ENCODE measurements at places on chromosomes 12 and 14.

GRCh38 chr12:132453361-132454192, 36.4 kb upstream of the FBRSL1 start:
- DNase-seq, result no peak

DNA sequence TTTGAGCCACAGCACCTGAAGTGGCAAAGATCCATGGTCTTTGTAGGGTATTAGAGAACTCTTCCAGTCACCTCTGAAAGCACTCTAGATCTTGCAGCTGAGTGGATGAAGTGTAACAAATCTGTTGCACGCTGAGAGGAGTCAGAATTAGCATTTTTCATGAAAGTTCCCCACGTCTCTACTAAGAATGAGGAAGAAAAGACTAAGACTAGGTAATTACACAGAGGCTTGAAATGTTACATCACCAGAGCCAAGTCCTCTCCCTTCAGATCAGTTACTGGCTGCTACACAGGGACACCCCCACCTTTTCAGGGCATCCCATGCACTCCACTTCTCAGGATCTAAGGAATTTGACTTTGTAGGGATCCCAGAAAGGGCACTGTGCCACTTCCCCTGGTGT, 98.6 kb upstream of the FKBP4 start:
- no peak for DNase-seq

GRCh38 chr12:2642896-2643425, 151.8 kb upstream of the FKBP4 start:
- no peak for DNase-seq

GRCh38 chr14:97311411-97311810, 514.2 kb downstream of the VRK1 start:
- DNase-seq, result no peak

All from CD4-positive, alpha-beta T cell treated with Interleukin-15 for 4 hours (primary cell).